ENCODE measurements at places on chromosomes 7 and 10.

DNA sequence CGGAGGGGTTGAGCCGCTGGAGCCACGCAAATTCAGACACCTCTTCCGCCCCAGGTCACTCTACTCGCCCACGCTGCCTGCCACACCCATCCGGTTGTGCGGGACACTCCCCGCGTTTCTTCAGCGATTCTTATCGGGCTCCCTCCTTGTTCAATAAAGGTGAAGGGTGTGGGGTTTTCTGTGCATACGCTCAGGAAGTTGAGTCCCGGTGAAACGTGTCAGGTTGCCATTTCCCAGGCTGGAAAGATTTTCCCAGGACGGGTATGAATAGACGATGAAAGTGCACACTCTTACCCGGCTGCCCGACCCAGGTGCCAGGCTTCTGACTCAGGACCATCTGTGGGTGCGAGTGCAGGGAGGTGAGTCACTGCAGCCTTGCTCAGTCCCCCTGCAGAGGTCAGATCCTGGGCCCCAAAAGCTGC, 22.0 kb downstream of the KLF6 start:
- peak; percentile 66 for DNase-seq

DNA sequence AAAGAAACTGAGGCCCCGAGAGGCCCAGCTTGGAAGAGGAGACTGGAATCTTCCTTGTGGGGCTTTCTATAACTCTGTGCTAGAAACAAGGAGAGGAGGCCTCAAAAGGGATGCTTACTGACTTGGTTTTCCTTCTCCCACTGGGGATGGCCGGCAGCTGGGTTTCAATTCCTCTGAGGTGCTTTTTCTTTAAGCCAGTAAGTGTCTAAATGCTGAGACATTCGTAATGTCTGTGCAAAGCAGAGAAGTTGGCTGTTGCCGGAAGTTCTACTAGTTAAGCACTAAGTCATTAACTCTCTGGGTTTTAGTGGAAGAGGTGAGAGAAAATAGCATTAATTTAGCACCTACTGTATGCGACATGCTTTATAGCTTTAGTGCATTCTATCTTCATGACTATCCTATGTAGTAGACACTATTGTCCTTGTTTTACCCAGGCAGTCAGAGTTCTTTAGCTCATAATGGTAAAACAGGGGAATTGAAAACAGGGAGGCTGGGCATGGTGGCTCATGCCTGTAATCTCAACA, 135.2 kb downstream of the RGS10 start:
- DNase-seq = no peak

- DNase-seq = no peak
These were observed 262.0 kb upstream of the CSTF2T start for GRCh38 chr10:51961401-51961800.

DNA sequence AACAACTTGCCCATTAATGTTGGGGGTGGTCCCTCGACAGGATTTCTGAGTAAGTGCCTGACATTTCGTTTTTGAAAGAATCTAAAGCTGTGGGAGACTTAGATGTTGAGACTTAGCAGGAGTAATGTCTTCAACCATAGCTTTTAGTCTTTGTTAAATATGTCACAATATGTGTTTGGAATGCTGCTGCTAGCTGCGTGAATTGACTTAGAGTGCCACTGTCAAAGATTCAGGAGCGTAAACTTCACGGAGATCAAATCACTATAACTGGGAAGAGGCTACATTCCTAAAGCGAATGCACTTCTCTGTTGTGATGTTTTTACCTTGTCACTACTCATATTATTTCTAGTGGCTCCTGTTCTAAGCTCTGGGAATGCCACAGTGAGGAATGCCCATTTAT, 91.3 kb upstream of the SAMD8 start:
- no peak for DNase-seq

- no peak for DNase-seq
These were observed 5.6 kb upstream of the ABLIM1 start for GRCh38 chr10:114663626-114664025.

- DNase-seq = no peak
These were observed 9.5 kb upstream of the C10orf71 start for GRCh38 chr10:49289480-49289879.

GRCh38 chr10:14723052-14723689, 51.5 kb downstream of the FAM107B start:
- DNase-seq = no peak

- DNase-seq = no peak
These were observed 44.5 kb upstream of the ZMIZ1 start for GRCh38 chr10:79024296-79024695.

DNA sequence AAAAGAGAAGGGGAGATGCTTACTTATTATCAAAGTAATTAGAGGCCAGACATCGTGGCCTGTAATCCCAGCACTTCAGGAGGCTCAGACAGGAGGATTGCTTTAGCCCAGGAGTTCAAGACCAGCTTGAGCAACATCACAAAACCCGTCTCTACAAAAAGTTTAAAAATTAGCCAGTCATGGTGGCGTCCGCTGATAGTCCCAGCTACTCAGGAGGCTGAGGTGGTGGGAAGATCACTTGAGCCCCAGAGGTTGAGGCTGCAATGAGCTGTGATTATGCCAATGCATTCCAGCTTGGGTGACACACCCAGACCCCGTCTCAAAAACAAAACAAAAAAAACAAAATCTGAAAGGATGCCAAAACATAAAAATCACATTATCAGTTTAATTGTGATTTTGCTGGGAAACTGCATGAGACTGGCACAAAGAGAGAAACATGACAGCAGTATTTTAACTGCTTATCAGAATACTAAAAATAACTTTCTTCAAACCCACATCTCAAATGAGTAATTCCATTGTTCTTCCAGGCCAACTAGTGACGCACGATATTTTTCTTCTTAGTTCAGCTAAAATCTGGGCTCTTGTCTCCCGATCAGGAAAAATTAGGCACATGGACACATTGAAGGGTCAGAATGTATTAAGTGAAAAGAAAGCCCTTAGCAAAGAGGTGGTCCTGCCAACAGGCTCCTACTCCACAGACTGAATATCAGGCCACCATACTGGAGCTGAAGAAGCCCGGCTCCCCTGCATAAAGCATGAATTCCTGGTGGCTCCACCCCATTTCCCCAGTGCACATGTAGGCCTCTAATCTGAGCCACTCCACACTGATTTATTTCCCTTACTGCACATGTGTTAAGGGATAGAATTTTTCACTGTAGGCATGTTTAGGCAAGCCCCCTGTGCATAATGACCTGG, 9.6 kb upstream of the CCM2 start:
- peak; percentile 87 for DNase-seq

- no peak for DNase-seq
These were observed 35.5 kb downstream of the XPNPEP1 start for GRCh38 chr10:109887776-109888175.

DNA sequence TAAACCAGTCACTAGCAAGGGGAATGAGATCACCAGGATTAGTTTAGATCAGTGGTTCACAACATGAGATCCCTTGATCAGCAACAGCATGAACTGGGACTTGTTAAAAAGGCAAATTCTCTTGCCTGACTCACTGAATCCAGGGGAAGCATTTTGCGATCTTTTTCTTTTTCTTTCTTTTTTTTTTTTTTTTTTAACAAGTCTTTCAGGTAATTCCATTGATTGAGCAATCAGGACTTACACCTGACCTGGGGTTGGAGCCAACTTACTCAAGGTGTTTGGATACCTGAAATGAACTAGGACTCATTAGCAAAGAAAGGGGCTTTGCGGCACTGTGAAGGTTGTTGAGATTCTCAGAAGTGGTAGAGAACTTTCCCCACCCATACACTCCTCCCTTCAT, 47.1 kb upstream of the PRR15 start:
- DNase-seq = no peak

DNA sequence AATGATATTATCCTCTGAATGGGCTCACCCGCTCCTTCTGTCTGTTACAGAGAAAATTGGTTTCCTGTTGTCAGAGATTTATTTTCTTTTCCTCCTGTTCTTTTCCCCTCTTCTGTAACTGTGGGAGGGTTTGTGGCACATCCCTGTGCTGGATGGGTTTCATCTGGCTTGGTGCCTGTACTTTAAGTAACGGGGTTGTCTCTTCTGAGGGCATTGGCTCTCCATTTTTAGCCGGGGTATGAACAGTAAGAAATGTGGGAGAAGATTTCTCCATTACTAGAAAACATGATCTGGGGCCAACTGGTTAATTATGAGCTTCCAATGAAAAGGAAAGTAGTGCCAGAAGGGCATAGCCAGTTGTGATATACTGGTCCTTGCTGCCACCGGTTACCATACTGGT, 142.6 kb downstream of the SND1 start:
- DNase-seq = no peak

- peak; percentile 98 for DNase-seq
These were observed 85.9 kb downstream of the CD36 start for GRCh38 chr7:80724249-80724871.

DNA sequence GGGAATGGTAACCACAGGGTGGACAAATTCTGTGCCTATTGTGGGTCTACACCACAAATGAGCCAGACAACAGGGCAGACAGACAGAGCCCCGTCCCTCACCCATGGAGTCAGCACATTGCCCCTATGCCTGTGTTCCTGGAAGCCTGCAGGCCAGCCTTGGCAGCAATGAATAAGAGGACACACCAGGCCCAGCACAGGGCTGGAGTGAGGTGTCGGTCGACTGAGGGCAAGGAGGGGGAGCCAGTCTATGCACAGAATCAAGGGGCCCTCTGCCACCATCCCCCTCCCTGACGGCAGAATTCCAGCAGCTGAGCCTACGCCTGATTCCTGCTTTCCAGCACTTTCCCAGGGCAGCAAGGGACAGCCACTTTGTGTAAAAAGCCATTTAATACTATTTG, 98.2 kb downstream of the CALN1 start:
- DNase-seq = no peak

- DNase-seq = no peak
These were observed 275.9 kb downstream of the EXOC4 start for GRCh38 chr7:133528796-133529195.

GRCh38 chr10:53765311-53765710, 992.7 kb upstream of the MBL2 start:
- no peak for DNase-seq

DNA sequence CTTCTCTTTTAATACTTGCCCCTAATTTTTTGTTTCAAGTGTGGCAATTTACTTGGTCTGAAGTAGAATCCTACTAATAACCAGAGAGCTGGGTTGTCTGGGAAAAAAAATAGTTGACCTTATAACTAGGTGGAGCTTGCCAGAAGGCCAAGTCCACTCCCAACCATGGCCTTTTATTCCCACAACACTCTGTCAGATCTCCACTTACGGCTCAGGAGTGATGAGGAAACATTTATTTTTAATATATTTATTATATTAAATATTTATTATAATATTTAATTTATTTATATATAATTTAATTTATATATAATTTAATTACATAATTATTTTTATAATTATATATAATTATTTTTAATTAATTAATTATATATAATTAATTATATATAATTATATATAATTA, 58.8 kb downstream of the TSPAN12 start:
- no peak for DNase-seq

DNA sequence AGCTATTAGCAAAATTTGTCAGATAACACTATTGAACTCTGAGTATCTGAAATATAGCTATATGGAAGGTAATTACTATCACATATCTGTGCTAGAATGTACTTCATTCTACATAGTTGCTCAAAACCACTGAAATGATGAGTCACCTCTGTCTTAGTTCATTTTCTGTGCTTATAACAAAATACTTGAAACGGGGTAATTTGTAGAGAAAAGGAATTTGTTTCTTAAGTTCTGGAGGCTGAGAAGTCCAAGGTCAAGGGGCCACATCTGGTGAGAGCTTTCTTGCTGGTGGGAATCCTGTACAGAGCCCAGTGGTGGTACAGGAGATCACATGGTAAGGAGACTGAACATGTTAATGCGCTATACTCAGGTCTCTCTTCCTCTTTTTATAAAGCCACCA, 41.9 kb upstream of the TNKS2 start:
- DNase-seq = peak; percentile 85

DNA sequence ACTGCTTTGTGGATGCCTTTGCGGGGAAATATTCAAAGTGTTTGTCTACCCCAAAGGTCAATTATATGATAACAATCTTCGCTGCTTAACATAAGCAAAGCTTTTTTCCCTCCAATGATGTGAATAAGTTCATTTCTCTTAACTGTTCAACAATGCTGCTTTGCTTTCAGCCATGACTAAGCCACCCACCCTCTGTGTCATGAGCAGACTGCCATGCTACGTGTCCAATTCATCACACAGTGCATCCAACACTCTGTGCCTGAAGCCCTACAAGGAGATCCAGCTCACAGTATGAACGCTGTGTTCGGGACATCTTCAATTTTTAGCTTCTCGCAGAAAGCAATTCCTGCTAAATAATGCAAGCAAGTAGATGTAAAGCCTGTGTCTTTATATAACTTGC, 5.7 kb upstream of the TAS2R40 start:
- peak; percentile 68 for DNase-seq

GRCh38 chr10:35388197-35388596, 51.9 kb downstream of the CCNY start:
- no peak for DNase-seq

GRCh38 chr10:72847681-72848080, 45.9 kb upstream of the OIT3 start:
- peak; percentile 34 for DNase-seq

All from fibroblast of mammary gland (primary cell).